ENCODE measurements at places on chromosomes 2 and 18.

DNA sequence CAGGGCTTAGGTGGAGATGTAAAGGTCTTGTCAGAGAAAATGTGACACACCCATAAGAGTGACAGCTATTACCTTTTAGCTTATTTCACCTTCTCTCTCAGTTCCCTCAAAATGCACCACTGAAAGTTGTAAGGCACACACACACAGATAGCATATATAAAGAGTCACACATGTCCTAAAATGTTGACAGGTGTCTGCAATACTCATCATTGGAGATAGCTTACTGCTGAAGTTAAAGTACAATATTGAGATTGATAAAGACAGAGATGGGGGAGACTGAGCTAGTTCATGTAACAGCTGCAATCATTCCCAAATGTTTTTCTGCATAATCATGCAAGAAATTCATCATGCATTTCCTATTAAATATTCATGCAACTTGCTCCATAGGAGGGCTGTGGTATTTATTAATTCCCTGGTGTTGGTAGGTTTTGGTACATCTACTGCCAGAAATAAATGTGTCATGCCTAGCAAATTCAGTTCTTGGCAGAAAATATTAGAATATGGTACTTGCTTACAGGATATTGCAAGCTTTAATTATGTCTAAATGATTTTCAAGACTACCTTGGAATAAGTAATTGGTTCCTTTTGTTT lies 118.8 kb upstream of the RBMS1 start:
- no peak for DNase-seq

DNA sequence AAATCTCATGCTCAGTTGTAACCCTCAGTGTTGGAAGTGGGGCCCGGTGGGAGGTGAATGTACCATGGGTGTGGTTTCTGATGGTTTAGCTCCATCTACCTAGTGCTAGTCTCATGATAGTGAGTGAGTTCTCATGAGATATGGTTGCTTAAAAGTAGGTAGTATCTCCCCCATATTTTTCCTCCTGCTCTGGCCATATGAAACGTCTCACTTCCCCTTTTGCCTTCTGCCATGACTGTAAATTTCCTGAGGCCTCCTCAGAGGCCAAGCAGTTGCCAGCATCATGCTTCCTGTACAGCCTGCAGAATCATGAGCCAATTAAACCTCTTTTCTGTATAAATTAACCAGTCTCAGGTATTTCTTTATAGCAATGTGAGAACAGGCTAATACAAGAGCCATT lies 62.8 kb upstream of the RNF152 start:
- no peak for DNase-seq

DNA sequence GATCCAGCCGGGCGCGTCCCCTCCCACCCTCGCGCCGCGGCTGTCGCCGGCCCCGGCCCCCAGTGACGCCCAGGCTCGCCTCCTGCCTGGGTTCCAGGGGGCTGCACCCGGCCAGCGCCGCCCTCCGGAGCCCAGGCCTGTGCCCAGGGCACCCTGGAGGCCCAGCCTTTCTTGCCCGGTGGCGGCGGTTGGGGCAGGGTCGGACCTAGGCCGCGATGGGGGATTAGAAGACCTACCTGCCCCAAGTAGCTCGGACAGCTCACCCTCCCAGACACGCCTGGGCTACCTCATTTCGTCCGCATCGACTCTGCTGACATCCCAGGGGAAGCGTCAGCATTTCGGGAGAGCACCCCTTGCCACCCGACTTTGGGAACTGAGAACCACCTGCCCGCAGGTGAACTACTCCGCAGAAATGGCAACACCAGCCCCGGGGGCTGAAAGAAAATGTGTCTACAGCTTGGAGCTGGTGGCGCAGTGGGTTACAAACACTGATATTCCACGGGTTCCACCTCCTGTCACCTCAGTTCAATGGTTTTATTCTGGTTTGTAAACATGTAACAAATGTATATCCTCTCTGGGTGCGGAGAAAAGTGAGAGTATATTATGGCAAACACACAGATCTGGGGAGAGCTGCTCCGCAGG lies 834 bp upstream of the ARL4C start:
- no peak for DNase-seq

DNA sequence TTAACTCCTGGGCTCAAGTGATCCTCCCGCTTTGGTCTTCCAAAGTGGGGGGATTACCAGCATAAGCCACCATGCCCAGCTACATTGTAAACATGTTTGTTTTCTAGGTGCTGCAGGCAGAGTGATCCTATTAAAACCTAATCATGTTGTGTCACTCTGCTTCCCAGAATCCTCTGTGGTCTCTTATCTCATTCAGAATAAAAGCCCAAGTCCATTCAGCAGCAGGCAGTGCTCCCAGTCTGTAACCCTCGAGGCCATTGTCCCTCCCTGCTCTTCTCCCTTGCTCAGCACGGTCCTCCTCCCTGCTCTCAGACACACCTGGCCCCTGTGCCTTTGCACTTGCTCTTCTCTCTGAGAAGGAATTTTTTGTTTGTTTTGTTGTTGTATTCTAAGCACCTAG lies 11.1 kb upstream of the CABYR start:
- DNase-seq: no peak

DNA sequence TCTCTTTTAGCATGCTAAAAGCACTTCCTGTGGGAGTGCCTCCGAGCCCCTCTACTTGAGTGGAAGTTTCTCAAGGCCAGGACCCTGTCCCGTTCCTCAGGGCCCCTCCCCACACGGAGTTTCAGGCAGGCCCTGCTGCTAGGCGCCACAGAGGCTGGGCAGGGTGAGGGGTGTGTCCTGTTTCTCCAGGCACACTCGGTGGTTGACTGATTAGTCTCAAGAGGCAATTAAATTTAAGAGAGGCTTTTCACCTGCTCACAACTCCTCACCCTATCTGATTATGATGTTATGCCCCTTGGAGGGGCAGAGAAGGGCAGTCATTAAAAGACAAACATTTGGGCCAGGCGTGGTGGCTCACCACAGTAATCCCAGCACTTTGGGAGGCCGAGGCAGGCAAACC lies 160.8 kb upstream of the HAAO start:
- no peak for DNase-seq

- DNase-seq: no peak
Observed at GRCh38 chr2:119224391-119225104, 914 bp downstream of the STEAP3 start.

- DNase-seq: no peak
Observed at GRCh38 chr18:37568671-37569070, 3.1 kb upstream of the CELF4 start.

DNA sequence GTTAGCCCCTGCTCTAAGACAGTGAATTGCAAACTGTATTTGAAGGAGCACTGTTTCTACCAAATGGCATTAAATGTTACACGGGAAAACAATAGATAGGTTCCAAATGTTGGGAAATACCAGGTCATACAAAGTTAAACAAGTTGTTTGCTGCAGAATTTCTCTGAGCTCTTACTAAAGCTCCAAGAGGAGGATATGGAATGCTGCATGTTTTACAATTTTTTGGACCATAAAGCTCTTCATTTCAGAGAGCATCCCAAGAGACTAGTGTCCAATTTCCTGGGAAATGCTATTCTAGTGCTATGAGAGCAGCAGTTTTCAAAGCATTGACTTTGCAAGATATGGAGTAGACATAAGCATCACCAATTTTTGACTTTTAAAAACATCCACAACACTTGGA lies 155.6 kb upstream of the CCDC68 start:
- no peak for DNase-seq

GRCh38 chr18:36334798-36335197 lies 37.3 kb downstream of the FHOD3 start:
- DNase-seq: no peak

DNA sequence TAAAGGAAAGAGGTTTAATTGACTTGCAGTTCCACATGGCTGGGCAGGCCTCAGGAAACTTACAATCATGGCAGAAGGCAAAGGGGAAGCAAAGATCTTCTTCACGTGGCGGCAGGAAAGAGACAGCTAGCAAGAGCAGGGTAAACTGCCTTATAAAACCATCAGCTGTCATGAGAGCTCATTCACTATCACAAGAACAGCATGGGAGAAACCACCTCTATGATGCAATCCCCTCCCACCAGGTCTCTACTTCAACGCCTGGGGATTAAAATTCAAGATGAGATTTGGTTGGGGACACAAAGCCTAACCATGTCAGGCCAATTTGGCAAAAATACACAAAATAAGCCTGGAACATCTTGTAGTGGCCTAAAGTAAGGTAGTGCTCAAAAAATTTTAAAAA lies 152.6 kb downstream of the COL6A3 start:
- DNase-seq: no peak

- DNase-seq: no peak
Observed at GRCh38 chr2:223954401-223954800, 2.9 kb upstream of the MRPL44 start.

GRCh38 chr18:59477849-59478248 lies 118.8 kb upstream of the LMAN1 start:
- no peak for DNase-seq

DNA sequence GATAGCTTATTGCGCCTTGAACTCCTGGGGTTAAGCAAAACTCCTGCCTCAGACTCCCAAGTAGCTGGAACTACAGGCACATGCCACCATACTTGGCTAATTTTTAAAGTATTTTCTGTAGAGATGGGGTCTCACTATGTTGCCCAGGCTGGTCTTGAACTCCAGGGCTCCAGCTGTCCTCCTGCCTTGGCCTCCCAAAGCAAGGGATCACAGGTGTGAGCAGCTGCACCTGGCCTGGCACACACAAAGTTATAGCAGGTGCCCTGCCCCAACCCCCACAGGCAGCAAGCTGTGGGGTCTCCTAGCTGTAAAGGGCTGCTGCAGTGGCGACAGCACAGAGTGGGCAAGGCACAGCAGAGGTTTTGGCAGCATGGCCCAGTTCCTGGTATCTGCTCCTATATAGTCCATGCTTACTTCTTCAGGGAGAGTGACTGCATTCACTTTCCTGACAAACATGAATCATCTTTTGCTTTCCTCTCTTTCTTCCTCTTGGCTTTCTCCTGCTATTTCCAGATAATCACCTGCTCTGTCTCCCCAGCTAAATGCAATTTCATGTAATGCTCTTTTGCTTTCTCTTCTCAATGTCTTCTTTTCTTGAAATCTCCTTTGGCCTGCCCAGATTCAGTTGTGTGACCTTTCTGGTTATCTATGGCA lies 27.3 kb upstream of the METAP1D start:
- no peak for DNase-seq

GRCh38 chr2:85394976-85395375 lies 15.2 kb downstream of the CAPG start:
- DNase-seq: no peak

- DNase-seq: peak; percentile 56
Observed at GRCh38 chr2:227460070-227460485, 11.9 kb upstream of the AGFG1 start.

GRCh38 chr18:79851489-79851888 lies 53.8 kb downstream of the KCNG2 start:
- DNase-seq: no peak

DNA sequence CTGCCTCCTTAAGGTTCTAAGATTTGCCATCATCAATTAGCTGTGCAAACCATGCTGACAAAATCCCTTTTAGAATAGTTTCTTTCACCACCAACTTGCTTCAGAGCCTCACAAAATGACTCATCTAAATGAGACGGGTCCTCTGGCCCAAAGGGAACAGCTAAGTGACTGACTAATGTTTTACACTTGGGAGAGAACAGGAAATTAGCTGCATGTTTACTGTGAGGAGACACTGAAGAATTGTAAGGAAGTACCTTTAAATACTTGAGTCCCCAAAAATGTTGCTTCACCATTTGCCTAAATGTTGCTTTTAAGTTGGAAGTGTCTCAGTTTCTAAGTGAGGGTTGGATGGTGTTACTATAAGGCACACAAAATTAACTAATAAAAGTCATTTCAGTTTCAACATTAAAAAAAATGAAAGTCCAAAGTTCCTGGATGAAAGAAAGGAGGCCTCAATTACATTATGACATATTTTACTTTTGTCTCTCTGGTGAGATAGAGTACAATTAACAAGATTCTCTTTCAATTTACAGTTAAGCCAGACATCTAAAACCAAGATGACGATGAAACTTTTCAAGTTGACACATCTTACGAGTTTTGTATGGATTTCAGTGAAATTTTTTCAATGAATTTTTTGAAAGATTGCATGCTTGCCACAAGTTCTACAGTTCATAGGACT lies 229.1 kb upstream of the FN1 start:
- peak; percentile 1 for DNase-seq

GRCh38 chr18:29962579-29962978 lies 1080.0 kb downstream of the DSC3 start:
- DNase-seq: no peak

GRCh38 chr18:80252136-80252535 lies 4.8 kb upstream of the PARD6G start:
- DNase-seq: no peak

- no peak for DNase-seq
Observed at GRCh38 chr2:109195193-109196045, 66.4 kb downstream of the SH3RF3 start.

GRCh38 chr2:75087736-75088135 lies 111.6 kb downstream of the TACR1 start:
- DNase-seq: no peak

DNA sequence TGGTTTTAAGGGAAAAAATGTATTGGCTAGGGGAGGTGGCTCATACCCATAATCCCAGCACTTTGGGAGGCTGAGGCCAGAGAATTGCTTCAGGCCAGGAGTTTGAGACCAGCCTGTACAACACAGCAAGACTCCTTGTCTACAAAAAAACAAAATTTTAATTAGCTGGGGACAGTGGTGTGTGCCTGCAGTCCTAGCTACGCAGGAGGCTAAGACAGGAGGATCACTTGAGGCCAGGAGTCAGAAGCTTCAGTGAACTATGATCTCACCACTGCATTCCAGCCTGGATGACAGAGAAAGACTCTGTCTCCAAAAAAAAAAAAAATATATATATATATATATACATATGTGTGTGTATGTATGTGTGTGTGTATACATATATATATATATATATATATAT lies 18.5 kb downstream of the CCDC88A start:
- no peak for DNase-seq

DNA sequence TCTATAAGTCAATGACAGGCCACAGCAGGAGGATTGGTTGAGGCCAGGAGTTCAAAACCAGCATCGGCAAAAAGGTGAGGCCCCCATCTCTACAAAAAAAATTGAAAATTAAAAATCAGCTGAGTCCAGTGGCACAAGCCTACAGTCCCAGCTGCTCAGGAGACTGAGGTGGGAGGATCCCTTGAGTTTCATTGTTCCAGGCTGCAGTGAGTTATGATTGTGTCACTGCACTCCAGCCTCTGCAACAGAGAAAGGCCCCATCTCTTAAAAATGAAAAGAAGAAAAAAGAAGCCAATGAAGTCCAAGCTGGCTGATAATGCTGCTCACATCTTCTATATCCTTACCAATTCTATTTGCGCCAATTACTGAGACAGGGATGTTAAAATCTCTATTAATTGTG lies 39.1 kb downstream of the MRPS5 start:
- no peak for DNase-seq

- DNase-seq: no peak
Observed at GRCh38 chr18:47571957-47572356, 320.5 kb upstream of the SKOR2 start.

Measured in CD4-positive, alpha-beta T cell treated with Interleukin-4 for 1 hour (primary cell).